Iris pigment epithelial cell (primary cell): ENCODE measurements at places on chromosomes 1 and 21.
A peak's percentile ranks its signal among the peaks of the same experiment; 100 is the strongest.

GRCh38 chr1:22380024-22380785, 71.4 kb upstream of the ZBTB40 start:
- DNase-seq = peak; percentile 19

DNA sequence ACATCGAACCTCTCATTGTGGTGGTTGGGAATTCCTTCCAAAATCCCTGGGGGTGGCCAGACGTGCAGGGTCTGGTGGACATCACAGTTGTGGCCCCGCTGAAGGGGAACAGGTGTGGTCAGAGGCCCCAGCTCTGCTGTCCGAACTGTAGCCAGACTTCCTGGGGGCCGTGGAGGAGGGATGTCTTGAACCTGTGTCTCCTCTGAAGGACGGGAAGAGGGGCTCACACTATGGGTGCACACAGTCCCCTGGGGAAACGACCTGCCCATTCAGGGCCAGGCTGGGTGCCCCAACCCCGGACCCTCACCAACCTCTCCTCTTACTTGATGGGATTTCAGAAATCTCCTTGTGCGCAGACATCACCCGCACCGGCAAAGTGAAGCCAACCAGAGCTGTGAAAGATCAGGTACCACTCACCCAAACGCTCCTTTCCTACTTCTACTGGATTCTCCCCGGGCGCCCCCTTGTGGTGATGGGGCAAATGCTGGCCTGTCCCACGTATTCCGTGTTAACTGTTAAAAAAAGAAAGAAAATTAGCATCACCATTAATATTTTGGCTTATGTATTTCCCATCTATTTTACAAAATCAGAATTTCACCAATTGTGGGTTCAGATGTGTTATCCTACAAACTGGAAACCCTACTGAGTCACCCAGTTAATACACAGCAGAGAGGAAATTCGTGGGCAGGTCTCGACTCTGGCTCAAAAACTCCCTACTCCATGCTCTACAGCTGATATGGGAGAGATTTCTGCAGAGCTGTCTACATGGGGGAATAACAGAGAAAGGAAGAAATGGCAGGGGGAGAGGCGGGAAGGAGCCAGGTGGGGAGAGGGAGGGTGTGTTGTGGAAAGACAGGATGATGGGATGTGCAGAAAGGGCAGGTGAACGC, 28.1 kb downstream of the PADI4 start:
- peak; percentile 53 for DNase-seq

DNA sequence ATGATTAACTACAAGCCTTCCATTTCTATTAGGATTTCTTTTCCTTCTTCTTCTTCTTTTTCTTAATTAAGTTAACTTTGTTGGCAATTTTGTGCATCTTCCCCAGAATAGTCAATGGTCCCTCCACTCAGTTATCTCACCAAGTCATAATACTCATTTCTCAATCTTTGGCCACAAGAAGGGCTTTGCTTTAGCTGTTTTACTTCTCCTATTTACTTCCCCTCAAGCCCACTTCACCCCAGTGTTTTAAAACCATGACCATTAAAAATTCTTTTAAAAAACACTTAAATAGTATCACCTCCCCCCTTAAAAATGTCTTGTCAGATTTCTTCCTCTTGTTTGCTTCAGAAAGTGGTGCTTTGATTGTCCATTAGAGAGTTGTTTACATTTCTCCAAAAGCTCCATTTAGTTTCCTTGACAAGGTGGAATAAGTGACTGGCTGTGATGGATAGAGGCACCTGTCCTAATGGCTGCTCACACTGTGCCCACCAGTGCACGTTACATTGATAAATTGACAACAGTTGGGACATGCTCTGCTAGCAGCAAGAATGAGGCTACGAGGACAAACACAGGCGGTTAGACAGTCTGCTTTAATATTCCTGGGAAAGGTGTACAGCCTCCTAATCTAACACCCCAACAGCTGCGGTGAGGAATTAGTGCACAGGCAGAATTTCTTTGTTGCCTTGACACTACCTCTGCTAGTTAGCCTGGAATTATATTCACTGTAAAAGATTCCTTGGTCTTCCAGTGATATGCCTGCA, 354.7 kb downstream of the LMO4 start:
- no peak for DNase-seq

GRCh38 chr1:159009704-159010361, at the start of gene IFI16:
IFI16 (plus strand) TSS chr1:159009907; CDS start chr1:159014681, 4,774 bp downstream.
- DNase-seq = peak; percentile 98

DNA sequence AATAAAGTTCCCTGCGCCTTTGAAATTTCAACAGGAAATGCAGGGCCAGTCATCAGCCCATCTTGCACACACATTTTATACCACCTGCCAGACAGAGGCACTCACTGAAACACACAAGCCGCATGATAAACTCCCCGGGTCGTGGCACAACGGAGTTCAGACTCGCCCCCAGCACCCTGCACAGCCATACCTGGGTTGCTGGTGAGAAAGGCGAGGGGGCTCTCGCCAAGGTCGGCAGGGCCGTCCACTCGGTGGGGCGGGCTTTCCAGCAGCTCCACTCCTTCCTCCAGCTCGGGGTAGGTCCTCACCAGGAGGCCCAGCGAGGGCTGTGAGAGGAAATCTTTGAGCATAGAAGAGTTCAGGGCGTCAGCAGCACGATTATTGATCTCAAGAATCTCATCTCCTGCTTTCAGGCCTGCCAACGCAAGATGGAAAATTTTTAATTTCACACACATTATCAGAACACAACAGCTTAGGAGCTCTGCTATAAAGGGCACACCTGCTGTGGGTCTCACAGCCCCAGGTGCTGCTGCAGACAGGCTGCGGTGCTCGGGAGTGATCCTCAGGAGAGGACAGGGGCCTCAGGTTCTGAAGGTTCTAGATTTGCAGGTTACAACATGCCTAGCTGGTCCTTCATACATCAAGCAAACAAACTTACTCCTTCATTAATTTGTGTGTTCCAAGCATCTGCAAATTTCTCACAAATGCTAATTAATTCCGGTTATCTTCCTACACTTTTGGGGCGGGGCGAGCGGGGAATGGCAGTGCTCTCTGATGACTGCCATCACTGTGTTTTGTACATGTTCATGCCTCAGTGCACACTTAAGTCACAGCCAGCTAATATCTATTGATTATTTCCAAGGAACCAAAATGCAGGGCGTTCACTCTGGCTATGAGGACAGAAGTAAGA, 144.2 kb upstream of the KRTAP19-8 start:
- DNase-seq = no peak

GRCh38 chr1:11289064-11289463, 16.1 kb downstream of the UBIAD1 start:
- no peak for DNase-seq

DNA sequence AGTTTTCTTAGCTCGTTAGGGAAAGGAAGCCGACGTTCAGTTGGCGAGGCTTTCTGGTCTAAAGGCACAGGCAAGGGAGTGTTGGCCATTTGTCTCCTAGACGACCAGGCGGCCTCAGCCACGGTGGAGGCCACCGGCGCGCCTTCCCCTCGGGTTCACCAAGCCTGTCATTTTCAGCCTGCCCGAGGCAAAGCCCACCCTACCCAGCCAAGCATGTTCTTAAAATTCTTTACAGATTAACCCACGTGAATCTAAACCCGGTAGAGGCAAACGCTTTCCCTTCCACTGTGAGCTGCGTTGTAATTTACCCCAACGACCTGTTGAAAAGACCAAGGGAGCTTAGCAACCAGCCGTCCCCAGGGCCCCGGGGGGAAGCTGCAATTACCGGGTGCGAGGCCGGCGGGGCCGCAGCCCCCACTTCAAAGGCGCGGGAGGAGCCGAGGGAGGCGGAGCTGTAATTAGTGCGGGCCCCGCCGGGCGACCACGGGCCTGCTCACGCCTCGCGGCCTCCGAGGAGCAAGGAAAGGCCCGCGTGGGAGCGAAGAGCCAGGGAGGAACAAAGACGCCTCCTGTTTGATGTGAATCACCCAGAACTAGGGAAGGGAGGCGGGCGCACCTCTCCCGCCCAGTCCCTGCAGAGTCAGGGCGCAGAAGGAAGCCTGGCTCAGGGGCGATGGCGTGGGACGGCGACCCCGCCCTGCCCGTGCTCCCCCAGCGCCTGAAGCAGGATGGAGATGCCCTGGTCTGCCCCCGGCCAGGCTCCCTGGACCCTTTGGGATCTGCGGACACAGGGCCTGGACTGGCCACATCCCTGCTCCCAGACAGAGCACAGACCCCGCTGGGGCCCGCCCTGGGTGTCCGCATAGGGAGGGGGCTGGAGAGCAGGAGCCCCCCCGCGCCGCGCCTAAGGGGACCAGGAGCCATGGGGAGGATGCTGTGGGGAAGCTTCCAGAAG, 12.1 kb upstream of the TSPEAR start:
- no peak for DNase-seq
